ENCODE measurements at places on chromosomes 2 and 18. TPM values are rescaled to one million over a fixed set of nuclear protein-coding genes. Genes with fewer than 3 reads are reported as not detected.

DNA sequence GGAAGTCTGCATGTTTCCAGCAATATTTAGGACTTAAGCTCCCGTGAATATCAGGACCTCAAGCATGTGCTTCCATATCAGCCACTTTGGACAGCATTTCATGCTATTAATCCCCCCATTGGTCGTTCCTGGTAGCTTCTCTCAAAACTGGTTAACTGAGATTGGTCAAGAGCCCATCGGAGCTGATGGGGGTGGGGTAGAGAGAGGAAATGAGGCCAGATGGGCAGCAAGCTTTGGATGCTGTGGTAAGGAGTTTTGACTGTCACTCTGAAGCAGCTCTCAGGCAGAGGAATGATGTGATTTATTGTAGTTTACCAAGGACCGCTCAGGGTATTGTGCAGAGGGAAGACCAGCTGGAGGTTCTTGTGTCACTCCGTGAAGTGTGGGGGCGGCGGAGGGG lies 81.8 kb downstream of the FAM168B start:
- no peak for DNase-seq

DGUOK gene
- 54.9 TPM for total RNA-seq

LRRC30 gene
- total RNA-seq: not detected

GRCh38 chr18:48732767-48733424 lies 194.1 kb downstream of the CTIF start:
- no peak for DNase-seq

DNA sequence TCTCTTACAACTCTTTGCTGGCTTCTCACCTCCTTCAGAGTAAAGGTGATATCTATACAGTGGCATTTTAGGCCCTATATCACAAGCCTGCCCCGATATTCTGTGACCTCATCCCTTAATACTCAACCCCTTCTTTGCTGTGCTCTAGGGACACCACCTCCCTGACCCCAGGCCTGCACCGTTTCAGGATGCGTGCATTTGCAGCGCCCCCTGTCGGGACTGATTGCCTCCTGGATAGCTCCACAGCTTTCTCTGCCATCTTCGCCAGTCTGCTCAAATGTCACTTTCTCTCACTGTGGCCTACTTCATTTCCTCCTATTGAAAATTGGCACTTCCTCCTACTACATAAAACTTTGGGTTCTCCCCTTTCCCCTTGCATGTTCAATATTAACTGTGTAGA lies 289.6 kb downstream of the SOCS6 start:
- no peak for DNase-seq

DNA sequence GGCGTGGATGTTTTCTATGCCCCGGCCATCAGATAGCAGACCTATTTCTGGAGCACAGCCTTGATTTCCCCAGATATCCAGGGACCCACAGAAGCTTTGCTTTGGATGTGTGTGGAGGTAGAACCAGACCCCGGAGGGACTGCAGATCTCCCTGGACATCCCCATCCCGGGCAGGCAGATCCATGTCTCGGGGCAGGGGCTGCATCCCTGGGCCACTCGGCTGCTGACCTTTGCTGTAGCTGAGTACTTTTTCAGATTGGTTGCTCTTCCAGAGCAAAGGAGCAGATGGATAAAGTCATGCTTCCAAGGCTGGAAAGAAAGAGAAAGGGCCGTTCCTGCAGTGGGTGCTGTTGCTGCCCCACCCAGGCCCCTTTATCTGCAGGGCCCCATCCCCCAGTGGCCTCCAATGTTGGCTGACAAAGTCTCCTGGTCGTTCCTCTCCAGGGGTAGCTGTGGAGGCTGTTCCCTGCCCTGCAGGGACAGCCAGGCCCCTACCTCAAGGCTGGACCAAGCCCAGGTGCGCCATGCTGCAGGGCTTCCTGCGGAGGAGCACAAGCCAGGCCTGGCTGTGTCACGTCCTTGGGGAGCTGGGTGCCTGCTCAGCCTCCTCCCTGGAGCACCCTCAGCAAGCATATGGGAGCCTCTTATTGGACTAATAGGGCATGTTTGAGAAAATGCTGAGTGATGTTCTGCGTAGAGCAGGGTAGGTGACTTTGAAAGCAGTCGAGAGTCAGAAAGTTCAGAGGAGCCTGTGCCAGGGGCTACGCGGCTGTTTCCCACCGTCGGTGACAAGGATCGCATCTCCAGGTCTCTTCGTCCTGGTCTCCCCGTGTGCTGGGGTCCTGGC lies 68.4 kb downstream of the TPO start:
- no peak for DNase-seq

GRCh38 chr18:22489704-22490103 lies 72.0 kb upstream of the CTAGE1 start:
- no peak for DNase-seq

DNA sequence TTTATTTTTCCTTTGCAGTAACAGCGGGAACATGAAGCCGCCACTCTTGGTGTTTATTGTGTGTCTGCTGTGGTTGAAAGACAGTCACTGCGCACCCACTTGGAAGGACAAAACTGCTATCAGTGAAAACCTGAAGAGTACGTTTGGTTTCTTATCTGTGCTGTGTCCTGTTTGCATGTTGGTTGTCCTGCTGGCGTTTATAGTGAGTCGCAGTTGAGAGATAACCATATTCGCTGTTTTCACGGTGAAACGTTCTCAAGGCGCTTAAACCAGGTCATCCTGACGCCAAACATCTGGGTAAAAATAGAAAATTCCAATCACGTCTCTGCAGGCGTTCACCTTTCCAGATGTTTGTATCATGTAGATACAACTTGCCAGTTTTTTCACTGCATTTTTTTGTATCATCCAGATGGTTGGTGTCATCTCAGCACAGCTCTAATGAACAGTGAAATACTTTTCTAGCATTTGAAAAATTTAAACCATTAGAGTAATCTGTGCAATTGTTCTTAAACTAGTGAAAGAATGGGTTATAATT lies 21.2 kb downstream of the CLUL1 start:
- no peak for DNase-seq

UGT1A4 gene
- 0.12 TPM for total RNA-seq

DNA sequence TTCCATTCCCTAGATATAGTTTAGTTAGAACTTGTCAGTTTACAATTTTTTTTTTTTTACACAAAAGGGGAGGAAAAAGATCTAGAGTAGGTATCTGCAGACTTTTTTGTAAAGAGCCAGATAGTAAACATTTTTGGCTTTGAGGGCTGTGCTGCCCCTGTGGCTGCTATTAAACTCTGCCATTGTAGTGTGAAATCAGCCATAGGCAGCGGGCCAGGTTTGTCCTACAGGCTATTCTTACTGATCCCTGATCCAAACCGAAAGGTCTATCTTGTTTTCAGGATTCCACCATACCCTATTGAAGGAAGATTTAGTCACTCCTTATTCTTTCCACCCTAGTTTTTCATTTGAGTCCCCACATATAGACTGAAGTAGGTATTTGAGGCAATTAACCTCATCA lies 203.4 kb downstream of the RND3 start:
- DNase-seq: no peak

MAPRE3 gene
- total RNA-seq: 7.4 TPM

GRCh38 chr2:134777593-134777992 lies 58.8 kb upstream of the TMEM163 start:
- DNase-seq: no peak

GRCh38 chr2:76625101-76625500 lies 897.1 kb downstream of the LRRTM4 start:
- no peak for DNase-seq

CNTNAP5 gene
- total RNA-seq: not detected

DNA sequence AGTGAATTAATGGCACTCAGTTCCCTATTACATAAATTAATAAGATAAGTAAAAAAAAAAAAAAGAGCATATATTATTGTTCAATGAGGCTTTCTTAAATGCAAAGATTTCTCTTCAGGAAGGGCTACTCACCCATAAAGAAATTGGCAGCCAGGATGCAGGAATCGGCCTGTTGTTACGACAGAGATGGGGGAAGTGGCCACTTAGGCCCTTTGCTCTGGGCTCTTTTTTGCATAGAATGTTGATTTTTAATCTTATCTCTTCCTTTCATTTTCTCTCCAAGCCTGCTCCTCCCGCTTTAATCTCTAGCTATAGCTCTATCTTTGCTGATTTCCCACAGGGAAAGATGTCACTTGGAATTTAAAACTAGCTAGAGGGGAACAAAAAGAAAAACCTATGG lies 391.8 kb upstream of the CRIM1 start:
- peak; percentile 37 for DNase-seq

DNA sequence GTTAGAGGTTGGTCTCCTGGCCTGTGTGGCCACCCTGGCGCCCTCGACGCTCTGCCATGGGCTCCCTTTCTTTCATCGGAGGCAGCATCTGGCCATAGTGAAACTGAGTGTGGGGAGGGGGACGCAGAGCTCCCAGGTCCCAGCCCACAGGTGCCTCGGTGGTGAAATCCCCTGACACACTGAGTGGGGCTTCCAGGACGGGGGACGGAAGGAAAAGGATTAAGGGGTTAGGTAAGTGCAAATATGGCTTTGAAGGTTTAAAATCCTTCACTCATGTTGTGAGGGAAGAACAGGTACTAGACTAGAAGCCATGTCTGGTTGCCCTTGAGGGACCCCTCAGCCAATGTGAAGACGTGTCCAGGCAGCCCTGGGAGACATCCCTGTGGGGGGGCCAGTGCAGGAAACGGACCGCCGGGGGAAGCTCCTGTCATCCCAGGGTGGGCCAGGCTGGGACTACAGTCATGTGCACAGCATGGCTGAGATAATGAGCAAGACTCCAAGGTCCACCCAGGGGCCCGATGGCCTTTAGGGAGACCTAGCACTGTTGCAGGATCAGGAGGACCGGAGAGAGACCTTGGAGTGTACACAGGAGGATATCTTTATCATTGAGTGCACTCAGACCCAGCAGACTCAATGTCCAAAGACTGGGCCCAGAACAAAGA lies 36.3 kb downstream of the RTP5 start:
- DNase-seq: no peak

DNA sequence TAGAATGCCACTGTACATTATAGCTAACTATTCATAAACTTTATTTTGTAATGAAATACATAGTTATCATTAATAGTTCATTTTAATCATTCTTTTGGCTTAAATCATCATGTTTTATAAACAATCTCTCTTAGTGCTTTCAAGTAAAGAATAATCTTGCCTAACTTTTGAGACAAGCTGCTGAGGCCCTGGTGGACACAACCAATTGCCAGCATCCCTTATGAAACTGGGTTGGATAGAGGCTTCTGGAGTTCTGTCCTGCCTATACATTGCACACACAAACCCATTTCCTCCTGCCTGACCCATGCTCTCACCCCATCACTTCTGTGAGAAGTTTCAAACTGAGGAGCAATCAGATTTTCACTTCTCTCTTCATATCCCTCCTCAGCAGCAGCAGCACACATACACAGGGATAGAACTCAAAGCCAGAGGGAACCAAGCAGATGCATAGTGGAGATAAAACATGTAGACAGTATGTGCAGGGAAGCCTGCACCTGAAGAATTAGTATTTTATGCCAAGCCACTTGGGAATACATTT lies 450.0 kb upstream of the SLC14A2 start:
- no peak for DNase-seq

RUFY4 gene
- not detected for total RNA-seq

All from glomerular endothelial cell (primary cell).